ENCODE measurements at places on chromosomes 16 and 17.

GRCh38 chr16:50257876-50258275, 8.5 kb upstream of the ADCY7 start:
- DNase-seq: no peak

- DNase-seq: no peak
Observed at GRCh38 chr16:88762258-88762870, 22.7 kb downstream of the PIEZO1 start.

GRCh38 chr17:8629371-8630226, 926 bp downstream of the MYH10 start:
- DNase-seq: no peak

- peak; percentile 53 for DNase-seq
Observed at GRCh38 chr16:46929378-46930332, 43.8 kb downstream of the DNAJA2 start.

DNA sequence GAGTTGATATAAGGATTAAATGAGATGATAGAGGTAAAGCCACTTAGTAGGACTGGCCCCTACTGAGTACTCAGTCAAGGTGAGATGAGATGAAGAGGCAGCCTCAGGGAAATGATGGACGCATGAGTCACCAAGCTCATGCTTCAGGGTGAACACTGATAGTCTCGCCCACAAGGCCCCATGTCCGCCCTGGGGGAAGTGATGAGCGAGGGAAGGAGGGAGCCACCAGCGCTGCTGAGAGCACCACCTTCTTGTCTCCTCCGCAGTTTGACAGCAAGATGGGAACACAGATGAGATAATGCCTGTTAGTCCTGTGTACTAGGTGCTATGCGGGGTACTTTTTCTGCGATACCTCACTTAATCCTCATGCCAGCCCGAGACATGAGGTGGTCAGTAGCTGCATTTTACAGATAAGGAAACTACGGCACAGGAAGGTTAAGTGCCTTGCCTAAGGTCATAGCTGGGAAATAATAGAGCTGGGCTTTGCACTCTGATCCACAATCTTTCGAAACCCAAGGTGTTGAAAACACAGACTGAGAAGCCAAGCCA, 383.0 kb downstream of the CPPED1 start:
- DNase-seq: no peak

- no peak for DNase-seq
Observed at GRCh38 chr17:67476787-67477335, 99.8 kb downstream of the PITPNC1 start.

GRCh38 chr17:44920565-44920940, 5.3 kb upstream of the GFAP start:
- no peak for DNase-seq

DNA sequence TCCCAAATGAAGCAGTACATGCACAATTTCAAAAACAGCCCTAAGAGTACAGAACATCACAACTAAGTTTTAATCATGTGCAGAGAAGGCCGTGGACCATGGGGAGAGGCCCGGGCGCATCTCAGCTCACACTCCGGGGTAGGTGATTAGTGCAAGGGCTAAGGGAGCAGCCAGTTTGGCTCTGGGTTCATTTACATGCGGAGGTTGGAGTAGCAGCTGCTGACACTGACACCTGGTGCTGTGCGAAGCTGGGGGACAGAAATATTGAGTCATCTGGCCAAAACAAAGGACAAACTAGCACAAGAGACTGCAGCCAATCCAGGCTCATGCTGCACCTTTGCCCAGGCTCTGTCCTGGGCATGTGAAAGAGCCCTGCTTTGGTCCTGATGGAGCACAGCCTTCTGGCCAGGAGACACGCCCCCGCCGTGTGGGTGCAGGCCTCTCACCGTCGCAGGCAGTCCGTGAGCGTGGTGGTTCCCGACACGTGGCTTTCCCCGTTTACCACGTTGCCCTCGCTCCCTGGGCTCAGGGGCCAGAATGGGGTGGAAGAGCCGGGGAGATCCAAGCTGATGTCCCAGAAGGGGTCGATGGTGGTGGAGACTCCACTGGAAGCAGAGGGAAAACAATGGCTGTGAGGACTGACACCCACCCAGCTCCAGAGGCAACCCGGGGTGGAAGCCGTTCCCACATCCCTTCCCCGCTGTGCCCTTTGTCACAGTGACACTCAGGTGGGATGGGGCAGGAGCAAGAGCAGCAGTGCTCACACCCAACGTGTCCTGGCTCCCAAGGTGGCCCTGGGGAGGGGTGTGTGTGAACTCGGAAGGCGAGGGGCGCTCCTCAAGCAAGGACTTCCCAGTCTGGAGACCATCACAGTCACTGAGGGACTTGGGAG, 31.9 kb downstream of the USP22 start:
- no peak for DNase-seq

- DNase-seq: peak; percentile 91
Observed at GRCh38 chr17:7314719-7315569, at the start of gene GPS2. Gene GPS2, minus strand, starts transcription at chr17:7315360. Its CDS starts 308 bp downstream, at chr17:7315052.

GRCh38 chr17:58947824-58948223, 158.9 kb downstream of the TRIM37 start:
- DNase-seq: no peak

- DNase-seq: no peak
Observed at GRCh38 chr16:4947722-4948503, 10.2 kb upstream of the SEC14L5 start.

- DNase-seq: no peak
Observed at GRCh38 chr17:72778169-72779151, 314.0 kb downstream of the SLC39A11 start.
